ENCODE measurements at places on chromosomes 2 and 18.

DNA sequence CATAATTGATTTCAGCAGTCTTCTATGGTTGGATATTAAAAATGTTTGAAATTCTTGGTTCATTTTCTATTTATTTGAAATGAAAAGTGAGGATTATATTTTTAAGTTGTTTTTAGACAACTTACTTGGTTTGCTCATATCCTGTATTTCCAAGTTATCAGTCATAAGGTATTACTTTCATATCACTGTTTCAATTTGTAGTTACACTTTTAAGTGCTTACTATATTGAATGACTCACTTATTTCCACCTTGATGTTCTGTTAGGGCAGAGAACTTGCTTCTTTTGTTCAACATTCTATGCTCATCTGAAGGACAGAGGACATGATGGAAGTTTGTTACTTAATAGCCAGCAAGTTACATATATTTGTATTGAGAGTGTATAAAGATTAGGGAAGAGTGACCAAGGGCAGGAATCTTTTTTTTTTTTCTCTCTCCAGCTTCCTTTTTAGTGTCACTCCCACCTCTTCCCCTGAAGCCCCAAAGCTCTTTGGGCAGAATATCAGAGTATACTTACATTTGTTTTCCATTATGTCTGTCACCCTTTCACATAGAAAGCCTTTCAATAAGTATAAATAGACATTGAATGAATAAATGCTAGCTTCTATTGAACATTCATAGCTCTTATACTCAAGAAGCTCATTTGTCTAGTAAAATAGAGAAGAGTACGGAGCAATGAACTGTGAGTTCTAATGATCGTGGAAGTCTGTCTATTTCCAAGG, 28.1 kb downstream of the PIK3C3 start:
- DNase-seq: no peak

- DNase-seq: no peak
Measured at GRCh38 chr18:45540125-45540524, 75.2 kb upstream of the SLC14A2 start.

DNA sequence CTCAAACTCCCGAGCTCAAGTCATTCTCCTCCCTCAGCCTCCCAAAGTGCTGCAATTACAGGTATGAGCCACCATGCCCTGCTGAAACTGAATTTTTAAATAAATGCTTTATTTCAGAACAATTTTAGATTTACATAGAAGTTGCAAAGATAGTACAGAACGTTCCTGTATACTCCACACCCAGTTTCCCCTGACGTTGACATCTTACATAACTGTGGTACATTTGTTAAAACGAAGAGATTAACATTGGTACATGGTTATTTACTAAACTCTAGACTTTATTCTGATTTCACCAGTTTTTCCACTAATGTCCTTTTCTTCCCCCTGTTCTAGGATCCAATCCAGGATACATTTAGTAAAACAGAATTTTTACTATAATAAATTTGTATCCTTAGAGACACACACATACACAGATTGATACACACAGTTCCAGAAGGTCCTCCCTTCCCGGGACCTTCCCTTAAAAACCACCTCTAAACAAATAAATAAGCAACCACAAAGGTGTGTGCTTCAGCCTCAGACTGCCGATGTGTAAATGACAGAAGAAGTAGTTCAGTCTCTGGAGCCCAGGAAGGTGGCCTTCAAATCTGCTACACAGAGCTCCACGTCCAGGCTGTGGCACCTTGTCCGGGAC, 6.9 kb downstream of the NEU2 start:
- no peak for DNase-seq

DNA sequence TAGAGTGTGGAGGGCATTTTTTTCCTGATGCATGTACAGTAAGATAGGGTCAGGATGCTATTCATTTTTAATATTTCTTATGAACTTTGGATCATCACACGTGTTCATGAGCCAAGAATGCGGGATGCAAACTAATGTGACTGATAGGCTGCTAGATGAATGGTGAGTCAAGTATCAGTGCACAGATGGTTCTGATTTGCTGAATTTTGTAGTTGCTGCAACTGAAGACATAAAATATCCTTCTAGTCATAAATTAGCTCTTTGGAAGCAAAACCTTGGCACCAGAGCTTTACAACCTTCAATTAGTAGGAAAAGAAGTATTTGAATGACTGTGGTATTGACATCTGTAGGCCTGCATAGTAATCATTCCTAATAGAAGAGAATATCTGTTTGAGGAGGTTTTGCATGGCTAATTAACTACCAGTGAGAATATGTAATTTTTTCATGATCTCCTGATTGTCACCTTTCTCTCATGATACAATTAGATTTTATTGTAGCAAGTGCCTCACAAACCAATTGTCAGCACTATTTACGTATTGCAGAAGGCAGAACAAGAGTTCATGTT, 94.0 kb downstream of the VRK2 start:
- no peak for DNase-seq

- no peak for DNase-seq
Measured at GRCh38 chr18:58285449-58286130, 241.6 kb downstream of the NEDD4L start.

GRCh38 chr2:81942136-81942680, 1637.7 kb upstream of the LRRTM1 start:
- no peak for DNase-seq

DNA sequence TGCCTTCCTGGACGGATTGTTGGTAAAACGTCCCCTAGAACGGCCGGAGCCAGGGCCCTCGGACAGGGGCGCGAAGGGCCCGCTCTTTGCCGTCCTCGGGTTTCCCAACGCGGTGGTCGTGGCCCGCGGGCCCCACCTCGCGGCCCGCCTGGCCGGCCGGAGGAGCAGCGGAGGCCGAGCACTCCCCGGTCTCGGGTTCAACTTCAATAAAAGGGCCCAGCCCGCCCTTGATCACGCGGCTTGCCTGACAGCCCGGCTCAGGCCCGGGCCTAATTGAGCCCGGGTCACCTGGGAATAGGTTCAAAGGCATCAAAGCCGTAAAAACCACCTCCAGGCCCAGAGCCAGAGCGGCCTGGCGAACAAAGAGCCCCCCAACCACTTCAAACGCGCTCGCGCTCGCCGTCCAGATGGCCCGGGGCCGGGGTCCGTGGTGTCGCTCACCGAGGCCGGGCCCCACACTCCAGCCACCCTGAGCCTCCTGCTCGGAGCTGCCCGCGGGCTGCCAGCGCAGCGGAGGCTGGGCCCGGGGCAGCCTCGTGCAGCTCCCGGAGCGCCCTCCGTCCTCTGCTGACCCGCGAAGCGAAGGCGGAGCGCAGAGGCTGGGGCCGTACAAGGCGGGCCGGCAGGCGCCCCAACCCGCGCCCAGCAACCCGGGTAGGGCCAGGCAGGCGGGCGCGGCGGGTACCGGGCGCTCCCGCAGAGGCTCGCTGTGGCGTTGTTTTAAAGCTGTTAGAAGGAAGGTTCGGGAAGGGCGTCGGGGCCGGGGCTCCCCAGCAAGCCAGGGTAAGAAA, 1.1 kb upstream of the TWIST2 start:
- peak; percentile 73 for DNase-seq

- no peak for DNase-seq
Measured at GRCh38 chr2:31122133-31122532, 16.1 kb downstream of the GALNT14 start.

- no peak for DNase-seq
Measured at GRCh38 chr2:28869494-28870145, 489 bp downstream of the TRMT61B start.

DNA sequence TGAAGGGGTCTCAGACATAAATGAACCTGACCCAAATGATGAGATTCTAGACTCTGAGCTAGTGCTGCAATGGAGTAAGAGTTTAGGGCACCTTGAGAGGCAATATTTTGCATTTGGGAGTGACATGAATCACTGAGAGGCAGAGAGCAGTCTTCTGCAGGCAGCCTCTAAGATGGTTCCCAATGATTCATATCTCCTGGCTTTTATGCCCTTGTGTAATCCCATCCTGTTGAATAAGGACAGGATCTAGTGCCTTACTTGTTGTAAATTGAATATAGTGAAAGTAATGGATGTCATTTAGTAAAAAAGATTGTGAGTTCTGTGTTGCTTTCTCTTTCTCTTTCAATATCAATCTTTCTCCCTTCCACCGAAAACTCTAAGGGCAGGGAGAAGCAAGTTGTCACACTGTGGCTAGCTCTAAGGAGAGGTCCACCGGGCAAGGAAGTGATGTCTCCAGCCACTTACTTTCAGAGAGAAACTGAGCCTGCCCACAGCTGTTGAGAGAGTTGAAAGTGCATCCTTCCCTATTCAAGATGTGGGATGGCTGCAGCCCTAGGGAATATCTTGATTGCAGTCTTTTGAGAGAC, 144.7 kb downstream of the TRIB2 start:
- no peak for DNase-seq

- no peak for DNase-seq
Measured at GRCh38 chr2:28063492-28063962, 173.0 kb downstream of the BABAM2 start.

GRCh38 chr2:29398384-29399237, 283.4 kb downstream of the CLIP4 start:
- no peak for DNase-seq

- DNase-seq: no peak
Measured at GRCh38 chr2:151906633-151906998, 78.4 kb upstream of the ARL5A start.

DNA sequence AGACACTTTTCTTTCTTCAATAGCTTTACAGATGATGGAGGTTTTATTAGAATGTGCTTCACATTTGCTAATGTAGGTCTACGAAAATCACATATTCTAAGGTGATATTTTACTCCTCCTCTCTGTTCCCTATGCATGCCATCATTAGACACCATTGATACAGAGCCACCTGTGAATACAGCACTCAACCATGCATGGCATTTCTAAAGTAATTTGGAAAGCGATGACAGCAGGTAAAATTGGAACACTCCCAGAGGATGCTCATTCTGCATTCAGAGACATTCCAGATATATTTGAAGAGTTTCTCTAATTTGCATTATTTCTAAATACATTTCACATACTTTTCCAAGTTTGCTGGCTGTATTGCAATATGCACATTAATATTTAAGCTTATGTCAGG, 65.3 kb upstream of the RIT2 start:
- no peak for DNase-seq

DNA sequence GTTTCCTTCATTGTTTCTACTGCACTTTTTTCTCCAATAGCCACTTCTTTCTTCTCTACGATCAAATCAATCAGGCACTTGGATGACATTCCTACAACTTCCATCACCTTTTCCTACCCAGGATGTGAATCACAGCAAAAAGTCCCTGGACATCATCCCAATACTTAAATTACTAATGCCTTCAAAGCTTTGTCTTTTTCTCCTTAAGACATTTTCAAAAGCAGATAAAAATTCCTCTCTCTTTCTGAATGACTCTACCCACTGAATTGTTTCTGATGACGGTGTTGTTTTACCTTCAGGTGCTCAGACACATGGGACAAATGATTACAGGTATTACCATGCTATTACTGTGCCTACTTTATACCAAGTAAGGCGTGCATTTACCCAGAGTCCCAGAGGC, 500.9 kb downstream of the FBXO15 start:
- no peak for DNase-seq

DNA sequence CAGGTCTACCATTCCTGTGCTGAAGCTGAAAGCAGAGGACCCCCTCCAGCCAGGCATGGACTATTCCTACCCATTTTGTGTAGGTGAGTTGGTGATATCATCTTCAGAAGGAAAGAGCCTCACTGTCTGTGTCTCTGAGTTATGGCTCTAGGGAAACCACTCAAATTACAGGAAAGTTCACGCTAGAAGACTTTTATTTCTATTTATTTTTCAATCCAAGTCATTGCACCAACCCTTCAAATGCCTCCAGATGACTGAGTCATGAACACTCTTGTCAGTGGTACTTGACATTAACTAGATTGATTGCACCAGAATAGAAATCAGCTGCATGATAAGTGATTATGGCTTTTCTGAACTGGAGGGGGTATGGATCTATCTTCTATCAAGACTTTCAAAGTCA, 338.4 kb downstream of the MBD2 start:
- DNase-seq: no peak

- no peak for DNase-seq
Measured at GRCh38 chr2:185436787-185437372, 301.7 kb upstream of the FSIP2 start.

GRCh38 chr2:45352506-45352905, 258.6 kb downstream of the SRBD1 start:
- DNase-seq: peak; percentile 40

DNA sequence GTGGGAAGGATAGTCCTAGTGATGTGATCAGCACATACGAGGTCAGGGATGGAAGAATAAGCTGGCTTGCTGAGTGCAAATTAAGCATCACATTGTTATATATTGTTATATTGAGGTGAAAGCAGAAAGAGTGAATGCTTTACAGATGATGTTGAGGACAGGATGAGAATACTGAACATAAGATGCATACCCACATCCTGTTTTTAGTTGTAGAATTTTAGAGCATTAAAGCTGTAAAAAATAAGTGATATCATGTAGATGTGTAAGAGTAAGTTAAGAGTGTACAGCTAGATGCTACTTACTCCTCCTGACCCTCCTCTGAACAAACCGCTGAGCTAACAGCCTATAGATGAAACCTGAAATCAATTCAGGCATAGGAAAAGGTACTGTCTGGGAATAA, 271.0 kb upstream of the KCNJ3 start:
- no peak for DNase-seq

Measured in ecto neural progenitor cell (in vitro differentiated cells).